Adrenal gland (tissue), 19 donors: ENCODE measurements at places on chromosomes 7 and 10.

DNA sequence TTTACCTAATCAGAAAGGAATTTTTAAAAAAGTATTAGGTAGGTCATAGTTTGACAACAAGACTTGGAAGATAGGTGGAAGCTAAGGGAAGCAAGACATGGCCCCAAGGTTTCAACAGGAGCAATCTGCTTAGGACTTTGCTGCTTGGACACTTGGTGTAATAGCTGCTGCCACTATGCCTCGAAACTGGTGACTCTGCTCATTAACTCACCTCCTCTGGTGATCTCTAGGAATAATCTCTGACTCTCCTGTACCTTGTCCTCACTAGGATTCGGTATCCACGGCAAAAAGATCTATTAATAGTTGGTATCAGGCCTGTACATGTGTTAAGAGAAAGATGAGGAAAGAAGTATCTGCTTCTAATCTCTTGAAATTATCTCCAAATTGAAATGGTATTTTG, 53.1 kb downstream of the PTEN start:
- peaks cover 7% of the 10 kb centered on the region for H3K4me1 ChIP-seq
- DNase-seq: no peak
- H3K27me3 ChIP-seq: no peaks in the 10 kb centered on the region
- H3K36me3 ChIP-seq: no peaks in the 10 kb centered on the region
- no peak overlapping the region for H3K27ac ChIP-seq

DNA sequence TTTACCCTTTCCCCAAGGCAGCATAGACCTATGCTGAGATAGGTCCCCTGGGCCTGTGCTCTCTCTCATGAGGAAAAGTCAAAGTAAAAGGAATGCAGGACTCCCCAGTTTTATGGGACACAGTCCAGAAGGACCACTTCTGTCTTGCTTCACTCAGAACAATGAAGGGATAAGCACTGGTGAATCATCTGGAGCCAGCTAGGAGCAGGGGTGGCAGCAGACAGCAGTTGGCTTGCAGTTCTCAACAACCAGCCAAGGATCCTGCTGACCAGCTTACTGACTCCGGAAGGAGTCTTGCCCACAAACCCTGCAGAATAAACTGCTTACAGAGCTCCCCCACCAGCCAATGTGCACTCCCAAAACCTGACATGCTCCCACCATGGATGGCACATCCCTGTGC, 152.1 kb upstream of the GHITM start:
- no peak for DNase-seq
- H3K27me3 ChIP-seq: no peaks in the 10 kb centered on the region
- H3K4me1 ChIP-seq: no peaks in the 10 kb centered on the region

DNA sequence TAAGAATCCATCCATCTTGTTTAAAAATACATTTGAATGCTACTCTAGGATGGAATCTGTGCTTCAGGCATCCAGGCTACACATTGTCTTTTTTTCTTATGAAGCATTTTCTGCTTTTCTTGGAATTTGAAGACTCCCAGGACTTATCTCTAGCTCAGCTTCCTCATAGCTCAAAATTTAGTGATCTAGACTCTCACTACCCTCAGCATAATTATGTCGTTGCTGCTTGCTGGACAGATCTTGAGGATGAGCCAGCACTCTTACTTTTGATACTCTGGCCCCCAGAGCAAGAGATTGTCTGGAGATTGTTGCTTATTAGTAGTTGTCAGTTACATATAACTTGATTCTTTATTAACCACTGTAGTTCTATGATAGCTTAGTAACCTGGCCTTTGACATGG, 83.3 kb upstream of the FGL2 start:
- no peak overlapping the region for H3K27ac ChIP-seq
- H3K27me3 ChIP-seq: no peaks in the 10 kb centered on the region
- H3K4me3 ChIP-seq: no peak overlapping the region
- DNase-seq: no peak
- peaks cover 12% of the 10 kb centered on the region for H3K4me1 ChIP-seq
- H3K36me3 ChIP-seq: no peaks in the 10 kb centered on the region

DNA sequence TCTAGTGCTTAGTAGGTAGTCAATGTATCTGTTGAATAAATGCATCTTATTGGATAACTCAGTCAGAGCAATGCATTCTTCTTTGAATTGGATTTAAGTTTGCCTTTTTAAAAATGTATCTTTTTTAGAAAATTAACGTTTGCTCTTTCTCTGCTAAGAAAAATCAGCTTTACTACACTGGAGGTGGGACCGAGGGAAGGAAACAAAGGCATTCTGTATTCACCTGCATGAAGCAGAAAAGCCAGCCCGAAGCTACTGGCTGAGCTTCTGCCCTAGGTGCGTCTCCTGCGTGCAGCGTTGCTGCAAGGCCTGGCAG, 22.2 kb upstream of the ITGB1 start:
- DNase-seq: no peak
- no peaks in the 10 kb centered on the region for H3K27me3 ChIP-seq
- no peak overlapping the region for H3K4me3 ChIP-seq
- peak overlapping the region; percentile 89 for H3K27ac ChIP-seq

GRCh38 chr10:19815731-19816410, 361 bp upstream of the PLXDC2 start:
- no peaks in the 10 kb centered on the region for H3K36me3 ChIP-seq
- H3K4me3 ChIP-seq: peak overlapping the region; percentile 83
- peak; percentile 92 for DNase-seq
- peaks cover 16% of the 10 kb centered on the region for H3K4me1 ChIP-seq
- H3K27ac ChIP-seq: peak overlapping the region; percentile 80
- no peaks in the 10 kb centered on the region for H3K27me3 ChIP-seq

DNA sequence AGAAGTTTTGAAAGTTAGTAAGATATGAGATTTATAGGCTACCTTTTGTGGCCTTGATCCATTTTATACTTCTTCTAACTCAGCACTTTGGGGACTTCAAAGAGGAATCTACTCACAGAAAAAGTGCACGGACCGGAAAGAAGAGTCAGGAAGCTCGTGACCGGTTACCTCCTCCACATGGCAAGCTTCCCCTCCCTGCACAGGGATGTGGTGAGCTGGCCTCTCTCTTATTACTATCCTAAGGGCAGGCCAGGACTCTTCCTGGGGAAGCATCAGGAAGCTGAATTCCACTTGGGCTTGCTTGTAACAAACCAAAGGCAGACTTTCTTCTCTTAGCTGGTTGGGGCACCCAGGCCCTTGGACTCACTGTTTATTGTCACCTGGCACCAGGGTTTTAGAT, 170.8 kb upstream of the GLI3 start:
- no peaks in the 10 kb centered on the region for H3K36me3 ChIP-seq
- DNase-seq: no peak
- H3K4me3 ChIP-seq: no peak overlapping the region
- H3K27me3 ChIP-seq: no peaks in the 10 kb centered on the region

GRCh38 chr7:55245271-55245723, 119.8 kb upstream of the LANCL2 start:
- no peak for DNase-seq
- no peaks in the 10 kb centered on the region for H3K27me3 ChIP-seq
- no peak overlapping the region for H3K27ac ChIP-seq
- H3K4me3 ChIP-seq: no peak overlapping the region
- H3K4me1 ChIP-seq: peaks cover 12% of the 10 kb centered on the region
- no peaks in the 10 kb centered on the region for H3K36me3 ChIP-seq

DNA sequence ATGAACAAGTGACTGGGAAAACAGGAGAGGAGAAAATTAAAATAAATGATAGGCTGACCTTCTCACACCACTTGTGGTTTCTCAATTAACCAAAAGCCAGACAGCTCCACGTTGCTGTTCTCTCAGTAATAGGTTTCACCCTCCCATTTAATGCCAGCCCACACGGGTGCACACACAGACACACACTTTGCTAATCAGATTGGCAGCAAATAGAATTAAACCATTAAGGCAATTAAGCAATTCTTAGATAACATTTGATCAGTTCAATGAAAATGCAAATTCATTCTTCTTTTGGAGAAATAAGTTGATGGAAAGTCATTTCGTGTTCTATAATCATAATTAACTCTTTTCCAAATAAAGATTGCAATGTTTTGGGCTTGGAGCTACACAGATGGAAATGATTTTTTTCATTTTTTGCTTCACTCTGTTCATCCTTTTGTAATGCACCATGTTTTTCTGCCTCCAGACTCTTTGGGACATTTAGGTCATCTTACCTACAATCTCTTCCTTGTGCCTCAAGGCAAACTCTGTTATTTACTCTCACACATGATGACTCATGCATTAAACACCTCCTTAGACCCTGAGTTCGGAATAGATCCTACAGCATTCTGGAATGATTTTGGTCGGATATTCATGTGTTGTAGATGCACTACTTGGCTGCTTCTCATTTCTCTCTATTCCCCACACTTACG, 700.7 kb downstream of the AUTS2 start:
- no peak for DNase-seq
- no peaks in the 10 kb centered on the region for H3K4me1 ChIP-seq

- peak overlapping the region; percentile 71 for H3K27ac ChIP-seq
- H3K4me1 ChIP-seq: peaks cover 21% of the 10 kb centered on the region
- H3K27me3 ChIP-seq: no peaks in the 10 kb centered on the region
These were observed 3.4 kb downstream of the TNRC18 start for GRCh38 chr7:5420067-5420880.

- peak; percentile 7 for DNase-seq
- no peak overlapping the region for H3K4me3 ChIP-seq
- no peak overlapping the region for H3K27ac ChIP-seq
- no peaks in the 10 kb centered on the region for H3K27me3 ChIP-seq
These were observed 65.9 kb downstream of the ZNF467 start for GRCh38 chr7:149707448-149707886.

GRCh38 chr7:73851410-73852338, 9.3 kb upstream of the TMEM270 start:
- peak overlapping the region; percentile 59 for H3K27ac ChIP-seq
- DNase-seq: peak; percentile 25
- no peak overlapping the region for H3K4me3 ChIP-seq
- H3K4me1 ChIP-seq: peaks cover 6% of the 10 kb centered on the region
- no peaks in the 10 kb centered on the region for H3K27me3 ChIP-seq

DNA sequence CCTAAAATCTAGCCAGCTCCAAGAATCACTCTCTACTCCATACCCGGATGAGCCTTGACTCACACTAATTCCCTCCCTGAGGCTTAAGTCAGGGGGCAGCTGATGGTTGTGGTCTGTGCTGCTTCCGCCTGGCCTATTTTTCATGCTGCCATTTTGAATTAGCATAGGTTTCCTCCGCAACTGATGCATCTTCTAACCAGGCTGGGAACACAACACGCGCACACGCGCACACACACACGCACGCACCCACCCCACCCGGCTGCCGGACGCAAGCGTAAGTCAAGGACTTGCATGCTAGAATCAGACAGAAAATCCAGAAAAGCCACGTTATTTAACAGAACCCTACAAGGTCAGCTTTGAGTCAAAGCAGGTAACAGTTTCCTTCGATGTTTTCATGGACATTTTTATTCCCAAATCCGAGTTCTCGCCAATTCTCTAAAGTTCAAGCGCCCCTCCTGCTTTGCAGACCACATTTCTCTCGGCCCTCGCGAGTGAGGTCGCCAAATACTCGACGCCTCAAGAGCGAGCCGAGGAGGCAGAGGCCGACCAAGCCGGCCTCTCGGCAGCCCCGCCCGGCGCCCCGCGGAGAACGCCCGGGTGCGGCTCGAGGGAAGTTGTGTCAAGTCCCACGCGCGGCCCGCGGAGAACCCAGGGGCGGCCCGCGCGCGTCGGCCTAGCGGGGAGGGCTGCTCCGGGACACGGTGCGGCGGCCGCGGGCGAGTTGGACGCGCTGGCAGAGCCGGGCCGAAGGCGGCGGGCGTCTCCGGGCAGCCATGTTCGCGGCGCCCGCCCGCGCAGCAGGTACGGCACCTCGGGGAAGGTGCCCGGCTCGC, 961 bp downstream of the SCRN1 start:
- no peaks in the 10 kb centered on the region for H3K36me3 ChIP-seq
- no peaks in the 10 kb centered on the region for H3K27me3 ChIP-seq
- DNase-seq: peak; percentile 43
- H3K27ac ChIP-seq: no peak overlapping the region
- no peaks in the 10 kb centered on the region for H3K4me1 ChIP-seq

GRCh38 chr10:30348378-30348776, 701 bp downstream of the MTPAP start:
- peaks cover 18% of the 10 kb centered on the region for H3K4me1 ChIP-seq
- H3K27me3 ChIP-seq: no peaks in the 10 kb centered on the region
- peak overlapping the region; percentile 78 for H3K27ac ChIP-seq
- no peaks in the 10 kb centered on the region for H3K36me3 ChIP-seq
- no peak for DNase-seq

DNA sequence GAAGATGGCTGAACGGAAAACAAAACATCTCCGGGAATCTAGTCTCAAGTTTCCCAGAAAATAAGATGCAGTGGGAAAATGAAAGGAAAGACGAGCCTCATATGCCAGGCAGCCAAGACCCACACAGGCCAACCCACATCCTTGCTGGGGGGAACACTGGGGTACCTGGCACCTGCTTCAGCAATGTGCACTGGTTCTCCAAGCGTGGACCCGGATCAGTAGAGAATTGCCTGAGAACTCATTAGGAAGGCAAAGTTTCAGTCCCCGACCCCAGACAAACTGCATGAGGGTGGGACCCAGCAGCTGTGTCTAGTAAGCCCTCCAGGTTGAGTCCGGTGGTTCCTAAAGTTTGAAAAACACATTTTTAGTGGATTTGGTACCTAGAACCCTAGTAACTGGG, 18.4 kb downstream of the FAM53B start:
- peaks cover 98% of the 10 kb centered on the region for H3K4me1 ChIP-seq
- H3K27me3 ChIP-seq: no peaks in the 10 kb centered on the region
- H3K36me3 ChIP-seq: no peaks in the 10 kb centered on the region
- H3K27ac ChIP-seq: no peak overlapping the region
- no peak overlapping the region for H3K4me3 ChIP-seq

DNA sequence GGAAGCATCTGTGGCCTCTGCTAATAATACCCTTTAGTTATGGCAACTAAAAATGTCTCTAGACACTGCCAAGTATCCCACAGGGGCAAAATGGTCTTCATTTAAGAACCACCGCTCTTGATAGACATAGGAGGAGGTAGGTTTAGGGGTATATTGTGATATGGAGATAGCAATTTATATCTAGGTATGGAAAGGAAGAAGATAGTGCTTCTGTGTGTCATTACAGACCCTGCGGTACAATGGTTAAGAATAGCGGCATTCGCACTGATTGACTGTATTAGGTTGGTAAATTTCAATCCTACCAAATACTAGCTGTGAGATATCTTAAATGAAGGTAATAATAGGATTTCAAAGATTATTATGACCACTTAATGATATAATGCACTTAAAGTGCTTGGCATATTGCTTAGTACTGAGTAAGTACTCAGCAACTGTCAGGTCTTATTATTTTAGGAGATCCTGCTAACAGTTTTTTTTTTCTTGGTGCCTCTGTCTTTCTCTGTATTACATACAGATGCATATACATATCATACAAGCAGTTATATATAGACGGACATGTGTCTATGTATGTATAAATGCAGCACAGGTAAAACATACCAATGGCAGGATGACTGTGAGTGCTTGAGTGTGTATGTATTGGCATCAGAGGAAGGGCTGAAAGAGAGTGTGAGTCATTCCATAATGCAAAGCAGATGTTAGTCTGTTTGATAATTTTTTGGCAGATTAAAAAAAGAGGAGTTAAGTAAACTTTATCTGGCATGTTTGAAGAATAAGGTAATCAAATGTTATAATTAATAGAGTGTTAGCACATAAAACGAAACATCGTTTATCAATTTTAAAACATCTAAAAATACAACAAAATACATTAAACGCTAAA, 50.0 kb upstream of the ITGB8 start:
- DNase-seq: no peak
- no peaks in the 10 kb centered on the region for H3K36me3 ChIP-seq
- no peak overlapping the region for H3K4me3 ChIP-seq
- no peaks in the 10 kb centered on the region for H3K4me1 ChIP-seq
- no peak overlapping the region for H3K27ac ChIP-seq
